ENCODE measurements at places on chromosomes 2 and 18.

GRCh38 chr2:205865056-205865455, 182.8 kb downstream of the NRP2 start:
- no peak for DNase-seq

DNA sequence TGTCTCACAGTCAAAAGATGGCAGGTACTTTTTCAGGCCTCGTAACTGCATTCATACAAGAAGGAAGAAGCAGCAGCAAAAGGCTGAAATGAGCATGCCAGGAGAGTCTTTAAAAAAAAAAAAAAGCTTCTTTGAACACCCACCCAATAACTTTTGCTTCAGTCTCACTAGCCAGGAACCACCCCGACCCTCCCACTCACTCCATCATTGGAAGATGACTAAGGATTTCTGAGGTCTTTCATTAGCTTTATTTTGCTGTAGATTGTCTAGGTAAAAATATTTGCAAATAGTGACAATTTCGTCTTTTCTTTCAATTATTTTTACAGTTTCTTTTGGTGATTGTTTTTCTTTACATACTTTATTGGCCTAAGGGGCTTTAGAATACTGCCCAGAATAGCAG, 37.9 kb downstream of the RBBP8 start:
- DNase-seq: no peak

DNA sequence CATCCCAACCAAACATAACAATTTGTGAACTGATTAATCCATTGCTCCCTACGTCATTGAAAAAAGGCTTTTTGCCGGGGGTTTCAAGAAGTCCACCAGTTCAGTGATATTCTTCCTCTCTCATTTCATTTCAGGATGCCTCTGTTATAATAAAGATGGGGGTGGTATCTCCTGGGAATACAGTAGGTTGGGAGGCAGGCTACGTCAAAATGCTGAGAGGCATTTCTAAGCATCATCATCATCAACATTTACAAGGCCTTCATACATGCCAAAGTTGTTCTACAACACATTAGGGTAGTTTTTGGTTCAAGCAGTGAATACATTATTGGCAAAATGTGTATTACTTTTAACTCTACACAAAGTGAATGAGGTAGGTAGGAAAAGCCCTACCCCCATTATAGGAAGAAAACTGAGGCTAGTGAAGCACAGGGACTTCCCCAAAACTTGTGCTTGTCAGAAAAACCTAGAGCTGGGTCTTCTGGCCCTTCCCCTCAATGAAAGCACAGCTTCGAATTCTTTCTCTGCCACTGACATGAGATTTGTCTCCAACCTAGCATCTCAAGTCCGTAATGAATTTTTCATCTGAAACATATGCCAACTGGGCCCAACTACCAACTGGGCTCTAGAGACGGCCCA, 11.3 kb downstream of the OSR1 start:
- DNase-seq: no peak

- DNase-seq: no peak
These were observed 65.5 kb downstream of the BCL2L11 start for GRCh38 chr2:111186121-111186715.

DNA sequence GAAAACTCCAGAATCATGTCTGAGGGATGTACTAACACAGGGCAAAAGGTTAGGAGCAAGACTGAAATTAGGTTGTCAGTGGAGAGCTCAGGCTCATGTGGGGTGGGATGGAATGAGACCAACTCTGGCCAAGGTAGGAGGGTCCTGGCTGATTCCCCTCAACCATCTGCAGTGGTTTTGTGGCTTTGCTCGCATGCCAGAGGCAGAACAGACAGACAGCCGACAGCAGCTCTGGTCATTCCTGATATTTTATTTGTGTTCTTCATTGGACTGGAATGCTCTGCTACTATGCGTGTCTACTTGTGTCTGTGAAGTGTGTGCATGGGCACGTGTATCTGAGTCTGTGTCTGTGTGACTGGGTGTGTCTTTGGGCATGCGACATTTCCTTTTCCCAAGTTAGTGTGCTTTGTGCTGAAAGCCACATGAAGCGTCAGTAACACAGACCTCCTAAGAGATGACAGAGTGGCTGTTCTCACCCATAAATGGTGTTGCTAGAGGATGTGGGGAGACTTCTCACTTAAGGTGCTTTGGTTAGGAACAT, 239.5 kb downstream of the CNTNAP5 start:
- no peak for DNase-seq

GRCh38 chr2:71410696-71411095, 42.7 kb upstream of the DYSF start:
- DNase-seq: no peak

- DNase-seq: no peak
These were observed 1801.1 kb upstream of the CELF4 start for GRCh38 chr18:39366656-39367055.

DNA sequence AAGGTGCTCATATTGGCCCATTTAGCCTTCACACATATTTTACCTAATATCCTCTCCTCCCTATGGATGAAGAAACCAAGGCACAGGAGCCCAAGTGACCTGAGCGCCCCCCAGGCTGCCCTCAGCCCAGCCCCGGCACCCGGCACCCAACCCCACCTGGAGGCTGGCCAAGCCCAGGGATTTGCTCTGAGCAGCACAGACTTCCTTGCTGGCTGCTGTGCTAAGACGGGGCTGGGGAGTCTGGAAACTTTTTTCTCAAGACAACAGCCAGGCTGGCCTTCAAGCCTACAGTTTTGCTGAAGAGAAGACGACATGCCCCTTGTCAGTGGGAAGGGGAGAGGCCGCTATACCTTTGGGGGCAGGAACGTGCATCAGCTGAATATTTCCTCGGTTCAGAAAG, 52.7 kb upstream of the LAMA1 start:
- no peak for DNase-seq

DNA sequence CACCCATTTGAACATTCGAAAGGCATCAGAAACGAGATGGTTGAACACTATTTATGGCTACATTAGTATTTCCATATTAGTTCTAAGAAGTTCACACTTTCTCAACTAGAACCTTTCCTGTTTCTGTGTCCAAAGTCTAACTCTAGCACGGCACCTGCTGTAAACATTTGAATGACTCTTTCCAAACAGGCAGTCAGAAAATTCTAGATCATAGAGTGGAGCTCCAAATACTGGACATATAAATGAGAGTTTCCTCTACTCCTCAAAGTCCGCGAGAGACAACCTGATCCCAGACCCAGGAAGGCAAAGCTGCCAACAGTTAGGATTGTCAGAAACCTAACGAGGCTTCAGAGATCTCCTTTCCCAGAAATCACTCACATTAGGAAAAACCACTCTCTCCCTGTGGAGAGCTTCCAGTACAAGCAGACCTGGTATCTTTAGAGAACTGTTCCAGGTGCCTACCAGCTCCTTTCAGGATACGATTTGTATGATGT, 10.6 kb downstream of the RND3 start:
- DNase-seq: no peak

- no peak for DNase-seq
These were observed 20.4 kb upstream of the SANBR start for GRCh38 chr2:61045226-61045625.

DNA sequence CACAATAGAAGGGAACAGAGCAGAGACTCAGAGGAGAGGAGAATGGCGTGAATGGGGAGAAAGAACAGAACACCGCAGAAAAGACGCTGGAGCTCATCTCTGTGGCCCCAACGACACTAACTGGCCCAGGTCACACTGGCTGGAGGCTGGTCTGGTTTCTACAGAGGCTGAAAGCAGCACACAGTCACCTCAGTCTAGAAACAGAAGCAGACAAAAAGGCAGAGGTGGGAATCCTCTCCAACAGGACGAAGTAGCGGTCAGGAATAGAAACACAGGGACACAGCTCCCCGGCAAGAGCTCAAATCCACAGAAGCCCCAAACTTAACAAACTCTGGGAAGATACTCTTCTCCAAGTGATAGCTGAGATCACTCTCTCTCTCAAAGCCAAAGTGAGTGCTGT, 9.2 kb downstream of the SLC66A2 start:
- DNase-seq: no peak

GRCh38 chr2:5693287-5694201, 1.4 kb downstream of the SOX11 start:
- DNase-seq: no peak

- DNase-seq: no peak
These were observed 679.8 kb upstream of the NRXN1 start for GRCh38 chr2:51711766-51712165.

GRCh38 chr2:71926089-71926447, 221.6 kb downstream of the CYP26B1 start:
- DNase-seq: no peak

DNA sequence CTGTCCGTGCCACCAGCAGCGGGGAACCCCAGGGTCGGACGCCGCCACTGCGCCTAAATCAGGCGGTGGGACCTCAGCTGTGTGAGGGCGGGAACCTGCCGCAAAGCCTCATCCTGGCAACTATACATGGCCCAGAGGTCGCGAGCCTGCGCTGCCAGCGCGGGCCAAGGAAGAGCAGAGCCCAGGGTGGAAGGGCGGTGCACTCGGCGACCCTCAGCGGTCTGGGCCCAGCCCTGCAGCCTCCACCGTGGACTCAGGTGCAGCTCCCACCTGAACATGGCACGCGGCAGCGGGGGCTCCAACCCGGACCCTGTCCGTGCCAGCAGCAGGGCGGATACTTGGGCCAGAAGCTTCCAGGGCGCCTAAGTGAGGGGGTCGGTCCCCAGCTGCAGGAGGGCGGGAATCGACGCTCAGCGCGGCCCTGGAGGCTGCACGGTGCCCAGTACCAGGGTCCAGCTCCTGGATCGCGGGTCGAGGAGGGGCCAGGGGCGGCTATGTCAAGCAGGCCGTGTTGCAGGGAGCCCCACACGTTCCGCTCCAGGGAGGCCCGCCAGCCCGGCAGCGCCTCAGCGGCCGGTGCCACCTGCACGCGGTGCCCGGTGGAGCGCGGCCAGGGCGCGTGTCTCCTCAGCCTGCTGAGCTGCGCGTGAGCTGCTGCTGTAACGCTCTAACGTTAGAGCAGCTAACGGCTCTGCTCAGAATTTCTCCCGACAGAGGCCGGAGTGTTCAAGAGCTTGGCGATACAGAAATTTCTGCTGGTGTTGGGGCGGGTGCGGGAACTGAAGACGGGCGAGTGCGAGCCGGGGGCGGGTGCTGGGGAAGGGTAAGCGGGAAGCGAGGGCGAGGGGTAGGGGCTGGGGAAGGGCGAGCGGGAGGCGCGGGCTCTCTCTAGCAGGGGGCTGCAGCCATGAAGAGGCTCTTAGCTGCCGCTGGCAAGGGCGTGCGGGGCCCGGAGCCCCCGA, at the start of gene ANKRD30B:
Gene ANKRD30B (plus strand): TSS at position 660 of the 962 bp plus-strand sequence. CDS start 248 bp downstream, at position 908.
- DNase-seq: no peak

DNA sequence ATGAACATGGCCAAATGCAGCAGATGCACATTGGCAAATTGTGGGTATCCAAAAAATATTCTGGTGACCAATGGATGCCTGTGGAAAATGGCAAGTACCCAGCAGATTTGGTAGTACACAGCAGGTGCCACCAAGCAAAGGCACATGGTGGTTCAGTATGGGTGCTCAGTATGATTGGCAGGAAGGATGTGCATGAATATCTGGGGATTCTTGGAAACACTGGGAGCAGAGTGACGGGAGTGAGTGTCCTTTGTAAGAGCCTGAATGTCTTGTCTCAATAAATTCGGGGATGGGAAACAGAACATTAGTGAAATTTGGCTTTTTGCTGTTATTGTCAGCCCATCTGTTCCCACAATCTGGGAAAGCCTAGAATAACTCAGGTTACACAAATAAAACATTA, 36.8 kb upstream of the ACADL start:
- no peak for DNase-seq

GRCh38 chr2:8116661-8117060, 565.2 kb upstream of the ID2 start:
- no peak for DNase-seq

GRCh38 chr2:127591221-127591923, 54.6 kb upstream of the GPR17 start:
- peak; percentile 79 for DNase-seq

DNA sequence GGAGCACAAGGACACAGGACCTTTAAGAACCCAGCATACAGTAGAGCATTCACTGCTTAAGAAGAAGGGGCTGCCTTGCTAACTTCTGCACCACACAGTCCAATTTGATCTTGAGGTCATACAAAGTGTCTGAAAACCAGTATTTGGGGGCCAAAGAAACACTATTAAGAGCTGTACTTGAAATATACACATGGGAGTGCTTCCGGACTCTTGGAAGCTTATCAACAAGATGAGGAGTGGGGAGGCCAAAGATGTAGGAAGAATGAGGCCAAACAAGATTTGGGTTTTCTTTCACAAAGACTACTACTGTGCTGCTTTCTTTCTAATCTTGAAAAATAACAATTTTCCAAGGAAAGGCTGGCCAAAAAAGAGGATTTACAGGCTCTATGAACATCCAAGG, 24.8 kb upstream of the MALL start:
- no peak for DNase-seq

- no peak for DNase-seq
These were observed 85.2 kb downstream of the HRH4 start for GRCh38 chr18:24545651-24546050.

DNA sequence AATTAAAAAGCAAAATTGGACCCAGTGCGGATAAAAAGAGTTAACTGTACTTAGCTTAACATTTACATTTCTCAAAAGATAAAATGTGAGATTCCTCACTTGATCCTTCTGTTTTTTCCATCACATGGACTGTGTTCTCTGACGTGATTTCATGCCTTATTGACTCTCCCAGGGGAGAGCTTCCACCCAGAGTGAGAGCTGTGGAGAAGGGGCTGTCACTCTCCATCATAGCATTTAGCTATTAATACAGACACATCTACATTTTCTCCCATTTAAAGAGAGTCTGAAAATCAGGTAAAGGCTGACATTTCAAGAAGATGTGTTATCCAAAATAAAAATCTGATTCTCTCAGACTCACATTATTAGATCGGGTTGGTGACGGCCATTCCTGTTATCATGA, 493.8 kb downstream of the FBXO15 start:
- no peak for DNase-seq

GRCh38 chr18:69257861-69258458, 142.7 kb upstream of the DOK6 start:
- no peak for DNase-seq

DNA sequence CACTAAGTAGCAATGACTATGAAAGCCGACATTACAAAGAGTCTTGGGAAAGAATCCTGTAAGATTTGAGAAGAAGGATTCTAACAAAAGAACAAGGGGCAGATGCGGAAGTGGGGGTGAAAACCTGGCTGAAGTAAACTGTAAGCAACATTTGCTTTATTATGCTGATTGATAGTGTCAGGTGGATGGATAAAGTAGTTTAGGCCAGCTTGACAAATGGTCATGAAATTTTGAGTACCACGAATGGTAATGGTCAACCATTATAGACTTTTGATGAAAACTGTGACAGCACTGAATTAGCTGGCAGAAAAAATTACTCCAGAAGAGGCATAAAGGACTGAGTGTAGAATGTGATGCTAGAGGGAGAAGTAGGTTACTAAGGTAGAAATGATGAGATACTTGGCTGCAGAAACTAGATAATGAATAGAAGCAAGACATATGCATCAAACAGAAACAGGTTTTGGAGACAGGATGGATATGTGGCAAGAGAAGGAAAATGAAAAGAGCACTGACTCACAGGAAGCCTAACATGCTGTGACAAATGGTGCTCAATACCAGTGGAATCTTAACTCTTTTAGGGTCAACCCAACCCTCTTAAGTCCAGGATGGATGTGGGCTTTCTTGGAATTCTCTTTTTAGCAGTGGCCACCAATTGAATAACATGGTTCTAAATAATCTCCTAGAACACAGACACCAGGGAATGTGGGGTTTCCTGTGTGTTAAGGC, 6.8 kb downstream of the THUMPD2 start:
- DNase-seq: no peak

GRCh38 chr2:28405537-28405936, 12.9 kb downstream of the FOSL2 start:
- no peak for DNase-seq

GRCh38 chr2:59012971-59013370, 771.8 kb upstream of the FANCL start:
- DNase-seq: no peak
